ENCODE measurements at places on chromosomes 7 and 10.
A peak's percentile ranks its signal among the peaks of the same experiment; 100 is the strongest.

GRCh38 chr7:41117431-41117830, 585.5 kb downstream of the INHBA start:
- DNase-seq = no peak

- peak; percentile 53 for DNase-seq
These were observed 9.8 kb upstream of the GRB10 start for GRCh38 chr7:50792342-50793119.

DNA sequence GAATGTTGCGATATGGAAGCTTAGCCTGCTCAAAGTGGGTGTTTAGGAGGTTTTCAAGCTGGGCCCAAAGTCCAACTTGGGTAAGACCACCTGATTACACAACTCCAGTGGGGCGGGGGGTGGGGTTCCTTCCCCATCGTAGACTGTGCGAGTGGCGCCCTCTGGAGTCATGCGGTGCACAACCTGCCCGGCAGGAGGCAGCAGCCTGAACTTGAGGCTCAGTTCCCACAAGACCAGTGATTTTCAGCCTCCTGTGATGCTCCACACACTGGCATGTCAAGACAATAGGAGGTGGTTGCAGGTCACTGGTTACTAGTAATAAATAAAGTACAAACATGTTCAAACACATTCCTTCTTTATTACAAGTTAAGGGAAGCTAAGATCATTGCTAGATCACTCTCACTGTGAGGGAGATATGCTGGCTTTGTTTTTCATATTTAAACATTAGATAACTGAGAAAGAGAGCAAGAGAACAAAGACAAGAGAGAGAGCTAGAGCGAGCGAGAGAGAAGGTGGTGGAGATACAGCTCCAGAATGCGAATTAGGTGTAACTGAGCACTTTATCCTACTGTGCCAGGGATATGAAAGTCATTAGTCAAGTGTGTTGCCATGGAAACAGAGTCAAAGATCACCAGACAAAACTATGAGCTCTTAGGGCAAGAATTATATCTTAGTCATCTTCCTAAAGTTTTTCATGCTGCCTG, 97.4 kb upstream of the BMPER start:
- no peak for DNase-seq

DNA sequence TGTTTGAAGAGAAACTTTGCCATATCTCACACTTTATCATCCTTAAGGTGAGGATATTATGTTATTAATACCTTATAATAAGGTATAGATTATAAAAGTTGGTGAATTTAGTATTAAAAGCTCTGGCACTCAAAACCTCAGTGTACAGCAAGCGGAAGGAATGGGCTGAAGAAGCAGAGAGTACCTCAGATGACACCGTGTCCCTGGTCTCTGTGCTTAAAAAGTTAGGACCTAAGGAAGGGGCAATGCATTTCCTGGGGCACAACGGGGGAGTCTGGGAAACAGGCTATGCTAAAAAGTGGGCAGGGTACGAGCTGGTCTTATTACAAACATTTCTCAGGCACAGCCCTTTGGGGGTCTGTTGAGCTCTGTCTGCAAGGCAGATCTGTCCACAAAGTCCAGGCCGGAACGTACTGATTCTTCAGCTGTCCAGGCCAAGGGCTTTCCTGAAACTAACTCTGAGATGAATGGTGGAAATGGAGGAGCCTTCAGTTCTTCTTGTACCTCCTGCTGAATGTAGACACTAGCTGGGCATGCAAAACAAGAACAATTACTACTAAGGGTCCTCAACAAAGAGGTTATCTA, 202.7 kb downstream of the POM121L12 start:
- no peak for DNase-seq

- DNase-seq = no peak
These were observed 129.3 kb downstream of the NRCAM start for GRCh38 chr7:108326938-108327337.

DNA sequence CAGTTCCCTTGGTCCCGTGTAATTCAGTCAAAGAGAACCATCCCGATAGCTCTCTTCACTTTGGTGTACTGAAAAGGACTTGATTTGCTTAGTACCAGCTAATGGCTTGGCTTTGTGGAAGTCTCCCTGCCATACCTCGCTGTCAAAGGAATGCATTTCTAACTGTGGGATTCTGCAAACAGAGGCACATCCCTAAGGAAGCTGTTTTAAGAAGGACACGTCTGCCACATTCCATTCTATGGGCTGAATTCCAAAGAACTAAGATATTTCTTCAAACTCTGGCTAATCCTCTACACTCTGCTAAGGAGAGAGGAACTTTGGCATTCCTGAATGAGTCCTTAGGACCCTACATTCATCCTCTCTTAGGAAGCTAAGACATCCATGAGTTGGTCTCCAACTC, 327.9 kb downstream of the SFMBT2 start:
- DNase-seq = no peak

DNA sequence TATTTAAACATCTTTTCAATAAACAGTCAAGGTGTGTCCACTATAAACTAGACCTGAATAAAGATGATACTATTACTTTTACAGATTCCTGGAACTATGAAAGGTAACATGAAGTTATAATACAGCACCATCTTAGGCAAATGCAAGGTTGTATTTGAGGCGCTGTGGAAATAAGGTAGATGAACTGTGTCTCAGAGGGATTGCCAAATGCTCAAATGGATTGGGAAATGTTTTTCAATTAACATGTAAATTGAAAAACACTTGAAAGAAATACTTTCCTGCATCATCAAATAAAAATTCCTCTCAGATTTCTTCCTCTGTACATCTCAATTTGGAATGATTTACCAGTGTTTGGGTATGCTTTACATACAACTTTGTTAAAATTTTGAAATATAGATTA, 139.4 kb downstream of the DKK1 start:
- DNase-seq = no peak

DNA sequence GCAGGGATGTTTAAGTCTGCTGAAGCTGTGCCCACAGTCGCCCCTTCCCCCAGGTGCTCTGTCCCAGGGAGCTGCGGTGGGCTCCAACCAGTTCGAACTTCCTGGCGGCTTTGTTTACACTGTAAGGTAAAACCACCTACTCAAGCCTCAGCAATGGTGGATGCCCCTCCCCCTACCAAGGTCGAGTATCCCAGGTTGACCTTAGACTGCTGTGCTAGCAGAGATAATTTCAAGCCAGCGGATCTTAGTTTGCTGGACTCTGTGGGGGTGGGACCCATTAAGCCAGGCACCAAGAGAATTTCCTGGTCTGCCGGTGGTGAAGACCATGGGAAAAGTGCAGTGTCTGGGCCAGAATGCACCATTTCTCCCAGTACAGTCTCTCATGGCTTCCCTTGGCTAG, 56.0 kb downstream of the CCDC7 start:
- peak; percentile 35 for DNase-seq

GRCh38 chr10:60137292-60137992, 231.1 kb upstream of the CCDC6 start:
- no peak for DNase-seq

DNA sequence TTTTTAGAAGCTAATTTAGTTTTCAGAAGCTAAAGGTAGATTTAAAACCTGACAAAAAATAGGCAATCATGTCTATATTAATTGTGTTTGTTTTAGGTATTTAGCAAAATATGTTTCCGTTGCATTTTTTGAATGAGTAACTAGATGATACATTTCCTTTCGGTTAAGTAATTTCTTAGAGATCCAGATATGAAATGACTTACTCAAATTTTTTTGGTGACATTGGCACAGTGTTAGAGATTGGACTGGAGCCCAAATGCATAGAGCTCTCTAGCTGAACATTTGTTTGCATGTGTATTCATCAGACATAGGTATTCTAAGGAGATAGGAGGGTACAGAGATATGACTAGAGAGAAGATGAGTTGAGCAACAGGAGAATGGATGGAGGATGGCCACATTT, 1.9 kb downstream of the BUB3 start:
- DNase-seq = no peak

GRCh38 chr7:876972-877311, 588 bp downstream of the GET4 start:
- DNase-seq = peak; percentile 75

- DNase-seq = no peak
These were observed 39.1 kb downstream of the VWC2 start for GRCh38 chr7:49812534-49812933.

DNA sequence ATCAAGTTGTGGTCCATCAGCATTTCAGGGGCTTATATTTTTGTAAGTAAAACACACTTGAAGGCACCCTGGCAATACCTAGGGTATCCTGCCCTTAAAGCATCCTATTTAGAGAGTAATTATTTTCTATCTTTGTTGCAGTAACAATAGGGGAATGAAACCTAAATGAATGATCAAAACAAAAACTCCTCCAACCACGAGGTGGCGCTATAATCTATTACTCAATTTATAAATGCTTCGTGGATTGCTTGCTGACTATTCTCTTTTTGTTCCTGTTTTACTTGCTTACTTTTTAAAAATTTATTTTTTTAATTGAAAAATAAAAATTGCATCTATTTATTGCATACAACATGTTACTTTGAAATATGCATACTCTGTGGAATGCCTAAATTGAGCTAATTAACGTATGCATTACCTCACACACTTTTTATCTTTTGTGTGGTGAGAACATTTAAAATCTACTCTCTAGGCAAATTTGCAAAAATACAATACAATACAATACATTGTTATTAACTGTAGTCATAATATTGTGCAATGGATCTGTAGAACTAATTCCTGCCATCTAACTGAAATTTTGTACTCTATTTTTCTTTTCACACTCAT, 147.7 kb upstream of the BMPER start:
- DNase-seq = peak; percentile 75

DNA sequence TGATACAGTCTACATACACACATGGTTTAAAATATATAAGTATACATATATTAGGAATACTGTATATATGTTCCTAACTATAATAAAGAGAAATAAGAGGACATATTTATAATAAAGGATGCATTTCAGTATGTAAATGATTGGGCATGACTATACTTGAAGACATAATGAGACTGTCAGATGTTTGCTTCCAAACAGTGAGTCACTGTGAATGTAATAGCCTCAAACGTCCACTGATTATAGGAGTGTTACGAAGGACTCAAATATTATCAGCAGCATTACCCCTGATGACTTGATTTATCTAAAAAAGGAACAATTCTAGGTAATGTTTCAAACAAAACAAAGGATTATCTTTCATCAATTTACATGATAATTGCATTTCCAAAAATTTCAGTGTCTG, 39.9 kb upstream of the NRBF2 start:
- no peak for DNase-seq

DNA sequence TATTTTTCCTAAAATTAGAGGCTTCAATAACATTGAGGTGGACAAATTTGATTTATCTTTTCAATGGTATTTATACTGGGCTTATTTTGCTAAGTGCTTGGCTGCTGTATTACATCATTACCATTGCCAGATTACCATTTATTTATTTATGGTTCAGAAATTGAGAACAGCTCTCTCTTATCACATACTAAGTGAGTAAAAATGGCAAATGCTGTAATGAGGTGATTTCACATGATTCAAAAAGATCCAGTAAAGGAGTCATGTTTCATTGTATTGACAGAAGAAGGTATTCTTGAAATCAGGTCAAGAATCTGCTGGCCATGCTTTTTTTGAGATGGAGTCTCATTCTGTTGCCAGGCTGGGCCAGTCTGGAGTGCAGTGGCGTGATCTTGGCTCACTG, 322.6 kb downstream of the KIF20B start:
- no peak for DNase-seq

- DNase-seq = no peak
These were observed 86.7 kb downstream of the PRKAG2 start for GRCh38 chr7:151790095-151790829.

DNA sequence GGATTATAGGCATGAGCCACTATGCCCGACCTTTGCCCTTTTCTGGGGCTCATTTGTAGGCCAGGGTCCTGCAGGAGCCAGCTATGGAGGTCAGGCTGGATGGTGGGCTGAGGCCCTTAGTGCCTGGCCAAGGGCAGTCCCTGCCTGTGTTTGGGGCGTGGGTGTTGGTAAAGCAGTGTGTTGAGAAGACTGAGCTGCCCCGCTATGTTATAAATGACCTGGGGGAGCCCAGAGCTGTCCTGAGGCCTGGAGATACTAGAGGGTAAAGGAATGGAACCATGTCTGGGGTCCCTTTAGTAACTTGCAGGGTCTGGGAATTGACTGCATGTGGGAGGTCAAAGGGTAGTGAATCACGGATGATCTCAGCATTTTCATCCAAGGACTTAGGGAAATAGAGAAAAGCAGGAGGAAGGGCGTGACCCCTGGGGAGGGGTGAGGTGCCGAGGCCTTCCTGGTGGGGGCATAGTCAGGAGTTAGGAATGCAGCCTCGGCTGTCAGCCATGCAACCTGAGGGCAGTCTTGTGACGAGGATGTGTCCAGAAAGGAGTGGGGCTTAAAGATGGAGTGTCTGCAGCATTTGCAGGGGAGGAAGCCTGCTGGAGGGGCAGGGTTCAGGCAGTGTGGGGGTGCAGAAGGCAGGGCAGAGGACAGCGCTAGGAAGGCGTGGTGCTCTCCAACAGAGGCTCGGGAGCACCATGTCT, 31.5 kb downstream of the TMEM248 start:
- no peak for DNase-seq

- no peak for DNase-seq
These were observed 20.9 kb downstream of the MAP3K8 start for GRCh38 chr10:30454744-30455510.

GRCh38 chr7:47480576-47481538, 101.1 kb downstream of the TNS3 start:
- DNase-seq = no peak

DNA sequence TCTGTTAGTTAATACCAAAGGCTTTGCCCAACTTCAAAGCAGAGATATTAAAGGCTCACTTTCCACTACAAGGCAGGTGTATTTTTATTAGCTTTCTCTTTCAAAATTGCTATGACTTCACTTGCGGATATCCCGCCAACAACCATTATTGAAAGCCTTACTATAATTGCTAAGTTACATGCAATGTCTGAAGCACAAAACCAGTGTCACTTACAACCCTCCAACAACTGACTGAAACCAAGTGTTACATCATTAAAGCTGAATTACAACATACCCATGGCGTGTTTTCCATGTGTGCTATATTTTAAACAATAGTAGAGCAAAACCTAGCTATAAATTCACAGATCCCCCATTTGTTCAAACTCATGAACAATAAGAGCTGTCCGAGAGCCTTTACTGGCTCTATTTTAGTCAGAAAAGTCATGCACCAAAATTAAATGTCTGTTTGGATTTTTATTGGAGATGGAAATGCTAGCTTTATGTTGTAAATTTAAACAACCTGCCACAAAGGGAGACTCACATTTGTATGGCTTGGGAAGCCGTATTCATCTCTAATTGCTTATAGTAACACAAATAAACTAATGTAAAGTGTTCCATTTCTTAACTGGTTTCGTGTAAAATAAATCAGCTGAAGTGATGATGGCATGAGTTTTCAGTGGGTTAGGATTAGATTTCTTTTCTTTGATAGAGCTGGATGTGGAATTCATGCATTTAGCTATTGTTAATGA, 227.1 kb downstream of the AGMO start:
- DNase-seq = peak; percentile 19

- no peak for DNase-seq
These were observed 284.4 kb downstream of the DNAJB6 start for GRCh38 chr7:157621131-157621681.
